ENCODE measurements at places on chromosomes 1 and 21.
A peak's percentile ranks its signal among the peaks of the same experiment; 100 is the strongest.

DNA sequence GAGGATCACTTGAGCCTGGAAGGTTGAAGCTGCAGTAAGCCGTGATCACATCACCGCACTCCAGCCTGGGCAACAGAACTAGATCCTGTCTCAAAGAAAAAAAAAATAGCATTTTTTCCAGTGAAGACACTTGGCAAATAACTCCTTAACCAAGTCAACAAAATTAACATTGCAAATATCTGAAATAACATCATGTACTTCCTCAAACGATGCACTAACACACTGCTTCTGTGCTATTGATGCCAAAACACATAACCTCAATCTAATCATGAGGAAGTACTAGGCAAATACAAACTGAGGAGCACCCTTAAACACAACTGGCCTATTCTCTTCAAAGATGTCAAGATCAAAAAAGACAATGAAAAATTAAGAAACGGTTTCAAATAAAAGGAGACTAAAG is 32.3 kb downstream of the PABPC4 start:
- no peak for DNase-seq

DNA sequence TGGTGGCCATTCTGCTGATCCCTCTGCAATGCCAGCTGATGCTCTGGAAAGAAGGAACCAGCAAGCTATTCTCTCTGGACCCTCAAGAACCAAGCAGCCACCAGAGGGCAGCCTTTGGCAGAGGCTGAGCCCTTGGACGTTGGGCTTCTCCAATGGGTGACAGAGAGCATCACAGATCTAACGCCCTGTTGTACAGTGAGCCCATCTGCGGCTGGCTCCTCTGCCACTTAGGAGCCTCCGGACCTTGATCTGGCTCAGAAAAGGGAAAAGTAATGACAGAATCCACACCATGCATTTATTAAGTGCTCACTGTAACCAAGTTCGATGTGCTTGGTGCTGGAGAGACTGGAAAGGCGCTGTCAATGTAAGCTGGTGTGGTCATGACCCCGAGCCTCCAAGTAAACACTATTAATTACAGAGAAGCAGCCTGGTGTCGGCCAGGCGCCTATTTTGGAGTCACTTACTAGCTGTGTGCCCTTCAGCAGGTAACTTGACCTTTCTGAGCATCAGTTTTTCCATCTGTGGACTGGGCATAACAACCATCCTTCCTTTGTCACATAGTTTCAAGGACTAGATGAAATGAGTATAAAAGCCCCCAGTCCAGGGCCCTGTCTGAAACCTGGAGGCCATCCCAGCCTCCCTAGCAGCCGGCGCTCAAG is 34.9 kb downstream of the ECE1 start:
- peak; percentile 72 for DNase-seq

DNA sequence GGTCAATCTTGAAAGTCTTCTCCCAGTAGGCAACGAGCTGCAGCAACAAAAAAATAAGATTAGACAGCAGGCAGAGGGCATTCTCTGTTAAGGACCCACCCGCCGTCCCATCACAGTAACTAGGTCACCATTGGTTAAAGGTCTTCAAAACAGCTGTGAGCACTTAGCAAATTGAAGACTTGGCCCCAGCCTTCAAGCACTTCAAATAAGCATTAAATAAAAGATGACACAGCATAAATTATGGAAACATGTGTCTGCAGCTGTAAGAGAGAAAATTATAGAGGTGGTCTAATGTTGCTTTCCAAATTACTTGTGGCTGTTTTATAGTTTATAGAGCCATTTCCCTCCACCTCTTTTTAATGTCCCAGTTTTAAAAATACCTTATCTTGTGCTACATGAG is 61.2 kb downstream of the VANGL1 start:
- DNase-seq: no peak

GRCh38 chr1:200022239-200022804 is 5.2 kb upstream of the NR5A2 start:
- no peak for DNase-seq

GRCh38 chr1:164891615-164892014 is 332.6 kb downstream of the PBX1 start:
- DNase-seq: no peak

- no peak for DNase-seq
Observed at GRCh38 chr1:168007691-168008090, 70.8 kb upstream of the MPC2 start.

GRCh38 chr1:75188892-75189291 is 54.7 kb downstream of the LHX8 start:
- DNase-seq: no peak

- DNase-seq: peak; percentile 40
Observed at GRCh38 chr1:20302108-20302471, 11.4 kb downstream of the VWA5B1 start.

DNA sequence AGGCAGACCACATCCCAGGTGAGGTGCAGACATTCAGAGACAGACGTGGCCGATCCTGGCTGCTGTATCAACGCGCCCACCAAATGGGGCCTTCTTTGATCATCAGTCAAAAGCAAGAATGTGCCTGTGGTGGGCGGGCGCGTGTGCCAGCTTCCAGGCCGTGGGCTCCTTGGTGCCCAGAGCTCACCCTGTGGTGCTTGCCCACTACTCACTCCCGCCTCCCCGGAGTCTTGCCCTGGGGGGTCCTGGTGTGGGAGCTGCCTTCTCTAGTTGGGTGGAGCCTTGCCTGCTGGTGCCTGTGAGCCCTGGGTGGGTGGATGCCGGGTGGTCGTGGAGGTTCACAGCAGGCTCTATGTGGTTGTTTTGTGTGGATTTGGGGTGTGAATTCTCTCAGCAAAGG is 70.6 kb downstream of the SKI start:
- DNase-seq: no peak

DNA sequence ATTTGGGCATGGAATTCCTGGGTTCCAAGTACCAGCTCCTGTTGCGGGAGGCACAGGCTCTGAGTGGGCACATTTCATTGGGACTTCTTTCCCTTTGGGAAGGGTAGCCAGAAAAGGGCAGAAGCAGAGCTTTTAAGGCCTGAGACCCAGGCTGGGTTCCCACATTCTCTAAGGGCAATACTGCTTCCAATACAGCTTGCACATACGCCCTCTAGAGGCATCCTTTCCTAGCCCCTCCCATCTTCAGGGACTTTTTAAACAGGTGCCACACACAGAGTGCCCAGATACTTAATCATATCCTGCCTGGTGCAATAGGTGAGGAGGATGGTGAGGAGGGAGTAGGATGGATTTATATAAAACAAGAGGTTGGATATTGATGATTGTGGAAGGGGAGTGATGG is 5.7 kb downstream of the GPR88 start:
- DNase-seq: peak; percentile 47

DNA sequence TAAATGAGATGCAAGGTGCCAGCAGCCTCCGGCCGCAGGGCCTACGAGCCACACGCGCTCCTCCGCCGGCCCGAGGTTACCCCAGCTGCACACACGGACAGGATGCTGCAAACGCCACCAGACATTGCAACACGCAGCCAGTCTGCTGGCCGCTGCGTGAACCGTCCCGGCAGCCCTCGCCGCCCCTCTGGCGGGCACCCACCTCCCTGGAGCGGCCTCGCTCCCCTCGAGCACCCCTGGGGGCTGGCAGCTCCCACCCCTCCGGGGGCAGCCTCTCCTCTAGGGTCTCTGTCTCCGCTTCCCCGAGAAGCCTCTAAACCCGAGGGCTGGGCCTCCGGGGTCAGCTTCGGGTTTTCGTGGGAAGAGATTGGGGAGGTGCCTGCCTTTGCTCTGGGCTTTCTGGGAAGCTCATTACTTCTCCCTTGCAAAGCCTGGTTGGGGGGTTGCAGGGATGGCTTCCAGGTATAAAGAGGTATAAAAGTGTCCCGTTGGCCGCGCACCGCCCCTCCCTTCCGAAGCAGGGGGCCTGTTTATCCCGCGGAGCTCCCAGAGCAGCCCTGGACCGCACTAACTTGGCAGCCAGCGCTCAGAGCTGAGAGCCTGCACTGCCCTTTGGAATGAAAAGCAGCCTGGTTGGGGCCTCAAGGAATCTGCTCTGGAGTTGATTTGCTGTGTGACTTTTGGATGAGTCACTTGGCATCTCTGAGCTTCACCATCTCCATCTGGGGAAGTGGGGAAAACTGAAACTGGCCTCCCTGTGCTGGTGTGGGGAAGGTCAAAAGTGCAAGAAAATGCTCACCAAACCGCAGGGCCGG is 21.8 kb downstream of the DHRS3 start:
- DNase-seq: peak; percentile 84

- peak; percentile 83 for DNase-seq
Observed at GRCh38 chr1:55781944-55782482, 566.8 kb upstream of the USP24 start.
